Activated T-helper 1 cell treated with anti-CD3 and anti-CD28 coated beads, Interleukin-12 subunit alpha, Interleukin-12 subunit beta, Interleukin-2, Interleukin-4 antibody, amounts not matched to agents 30 ng/mL and 10 ng/mL and 1 ng/mL, durations not matched to agents 14 hours and 24 hours and 36 hours (primary cell): ENCODE measurements at places on chromosomes 7 and 10.

DNA sequence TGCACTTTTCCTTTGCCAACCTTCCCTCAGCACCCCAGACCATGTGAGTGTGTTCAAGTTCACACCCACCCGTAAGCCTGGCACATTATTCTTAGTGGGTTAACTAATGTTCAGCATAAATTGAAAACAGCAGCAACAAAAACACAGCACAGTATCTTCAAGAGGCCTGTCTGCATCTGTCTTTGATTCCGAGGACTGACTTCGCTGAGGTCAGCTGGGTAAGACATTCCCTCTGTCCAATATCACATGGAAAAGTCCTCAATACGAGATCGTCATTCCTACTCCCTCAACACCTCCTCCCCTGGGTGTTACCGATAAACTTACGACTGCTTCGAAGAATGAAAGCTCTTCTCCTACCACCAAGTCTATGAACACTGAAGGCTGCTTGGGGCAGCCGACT is 218.8 kb downstream of the SFMBT2 start:
- DNase-seq = no peak

DNA sequence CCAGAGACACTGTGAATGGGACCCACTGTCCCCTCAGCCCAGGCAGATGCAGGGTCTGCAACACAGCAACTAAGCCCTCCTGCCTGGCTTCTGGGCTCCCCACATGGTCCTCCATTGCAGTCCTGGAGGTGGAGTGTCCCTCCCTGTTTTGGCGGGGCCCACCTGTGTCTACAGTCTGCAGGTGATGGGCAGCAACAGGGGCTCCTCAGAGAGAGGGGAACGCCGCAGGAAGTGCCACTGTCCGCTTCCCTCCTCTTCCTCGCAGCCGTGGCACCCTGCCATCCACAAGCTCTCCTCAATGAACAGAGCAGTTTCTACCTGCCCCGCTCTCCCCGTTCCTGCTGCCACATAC is 9.3 kb downstream of the CAMK2G start:
- no peak for DNase-seq

DNA sequence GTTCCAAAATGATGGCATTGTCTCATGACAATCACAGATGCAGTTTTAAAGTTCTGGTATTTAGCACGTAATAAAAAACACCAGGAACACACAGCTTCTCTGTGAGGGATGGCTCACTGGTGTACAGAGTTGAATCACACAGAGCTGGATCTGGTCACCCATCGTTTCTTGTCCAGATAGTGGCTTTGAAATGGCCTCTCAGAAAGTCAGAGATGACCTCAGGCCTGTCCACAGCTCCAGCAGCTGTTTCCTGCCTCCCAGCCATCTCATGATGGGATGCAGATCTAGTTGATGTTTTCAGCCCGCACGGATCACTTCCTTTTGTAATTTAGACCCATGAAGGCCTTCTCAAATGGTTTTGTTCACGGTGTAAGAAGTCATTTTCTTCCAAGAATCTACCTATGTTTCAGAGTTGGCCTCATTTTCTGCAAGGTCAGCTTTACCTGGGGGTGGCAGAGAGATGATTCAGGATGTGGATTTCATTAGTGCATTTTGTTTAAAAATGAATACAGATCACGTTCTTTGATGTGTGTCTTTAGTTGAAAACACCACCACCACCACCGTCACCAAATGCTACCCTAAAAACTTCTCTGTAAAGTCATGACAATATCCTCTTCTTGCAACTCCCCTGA is 166.2 kb downstream of the SNX10 start:
- DNase-seq = no peak

DNA sequence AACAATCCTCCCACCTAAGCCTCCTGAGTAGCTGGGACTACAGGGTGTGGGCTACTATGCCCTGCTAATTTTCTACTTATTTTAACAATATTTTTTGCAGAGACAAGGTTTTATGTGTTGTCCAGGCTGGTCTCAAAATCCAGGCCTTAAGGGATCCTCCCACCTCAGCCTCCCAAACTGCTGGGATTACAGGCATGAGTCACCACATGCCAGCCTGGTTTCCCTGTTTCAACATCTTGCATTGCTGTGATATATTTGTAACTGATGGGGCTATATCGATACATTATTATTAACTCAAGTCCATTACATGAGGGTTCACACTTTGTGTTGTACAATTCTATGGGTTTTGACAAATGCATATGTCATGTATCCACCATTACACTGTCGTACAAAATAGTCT is 41.9 kb upstream of the OGDHL start:
- no peak for DNase-seq

DNA sequence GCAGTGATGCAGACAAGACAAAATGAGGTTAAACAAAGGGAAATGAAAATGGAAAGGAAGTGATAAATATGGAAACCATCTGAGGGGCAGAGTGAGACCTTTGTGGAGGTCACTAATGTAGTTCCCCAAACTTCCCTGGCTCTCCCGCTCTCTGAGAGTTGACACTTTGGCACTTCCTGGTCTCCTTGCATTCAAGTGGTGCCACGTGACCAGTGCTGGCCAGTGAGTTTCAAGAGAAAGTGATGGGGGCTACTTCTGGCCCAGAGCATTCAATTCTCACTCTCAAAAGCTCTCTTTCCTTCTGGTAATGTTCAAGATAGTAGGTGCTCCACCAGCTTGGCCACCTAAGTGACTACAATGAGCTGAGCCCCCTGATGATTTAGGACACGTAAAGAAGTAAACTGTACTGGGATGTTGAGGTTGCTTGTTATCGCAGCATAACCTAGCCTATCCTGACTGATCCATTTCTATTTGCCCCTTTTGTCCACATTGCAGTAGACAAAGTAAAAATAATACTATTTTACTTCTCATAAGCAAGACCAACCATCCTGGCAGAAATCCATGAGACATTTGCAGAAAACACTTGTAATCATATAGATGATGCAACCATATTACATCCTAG is 242.0 kb upstream of the YAE1 start:
- DNase-seq = no peak

- DNase-seq = no peak
These were observed 103.7 kb downstream of the PLXNA4 start for GRCh38 chr7:132472463-132473120.
